Hepatic stellate cell (primary cell): ENCODE measurements at places on chromosomes 2 and 18.

GRCh38 chr2:143803936-143804335, 674.7 kb downstream of the ARHGAP15 start:
- DNase-seq: no peak

- DNase-seq: no peak
Observed at GRCh38 chr2:16320716-16321115, 344.9 kb downstream of the CYRIA start.

GRCh38 chr18:34083910-34084535, 140.7 kb downstream of the NOL4 start:
- DNase-seq: no peak

DNA sequence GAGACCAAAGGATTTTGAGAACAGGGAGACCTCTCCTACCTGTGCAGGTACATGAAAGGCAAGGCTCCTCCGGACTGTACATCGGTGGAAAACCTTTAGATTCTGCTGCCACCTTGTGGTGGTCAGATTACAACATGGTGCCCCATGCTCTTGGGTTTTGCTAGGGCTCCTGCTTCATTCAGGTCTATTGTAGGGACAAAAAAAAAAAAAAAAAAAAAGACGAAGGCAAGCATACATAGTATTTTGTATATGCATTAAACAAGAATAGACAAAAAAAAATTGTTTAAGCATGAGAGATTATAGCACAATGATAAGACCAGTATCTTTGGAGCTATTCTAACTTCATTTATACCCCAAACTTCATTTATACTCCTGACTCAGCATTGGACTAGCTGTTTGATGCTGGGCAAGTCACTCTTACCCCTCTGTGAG, 27.4 kb upstream of the SPR start:
- DNase-seq: peak; percentile 47

DNA sequence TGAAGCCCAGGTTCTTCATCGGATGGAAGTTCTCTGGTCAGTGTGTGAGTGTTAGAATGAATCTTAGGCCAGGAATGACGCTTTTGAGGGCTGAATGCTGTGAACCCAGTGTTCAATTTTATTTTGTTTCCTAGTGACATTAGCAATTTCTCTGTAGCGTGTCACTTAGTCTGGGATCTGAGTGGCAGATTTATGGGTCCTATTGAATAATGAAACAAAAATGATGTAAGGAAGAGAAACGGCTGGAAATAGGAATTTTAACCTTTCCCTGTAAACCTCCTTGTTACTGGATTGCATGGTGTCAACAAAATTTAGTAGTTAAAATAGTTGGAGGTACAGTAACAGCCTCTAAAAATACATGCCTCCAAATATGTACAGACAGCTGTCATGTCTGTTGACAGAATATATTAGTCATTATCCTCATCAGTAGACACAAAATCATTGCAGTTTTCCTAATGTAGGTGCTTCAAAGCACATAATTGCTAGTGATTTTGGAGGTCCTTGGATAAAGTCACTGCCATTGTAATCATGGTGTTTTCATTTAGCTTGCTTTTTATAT, 223.8 kb upstream of the SPRED2 start:
- DNase-seq: no peak

DNA sequence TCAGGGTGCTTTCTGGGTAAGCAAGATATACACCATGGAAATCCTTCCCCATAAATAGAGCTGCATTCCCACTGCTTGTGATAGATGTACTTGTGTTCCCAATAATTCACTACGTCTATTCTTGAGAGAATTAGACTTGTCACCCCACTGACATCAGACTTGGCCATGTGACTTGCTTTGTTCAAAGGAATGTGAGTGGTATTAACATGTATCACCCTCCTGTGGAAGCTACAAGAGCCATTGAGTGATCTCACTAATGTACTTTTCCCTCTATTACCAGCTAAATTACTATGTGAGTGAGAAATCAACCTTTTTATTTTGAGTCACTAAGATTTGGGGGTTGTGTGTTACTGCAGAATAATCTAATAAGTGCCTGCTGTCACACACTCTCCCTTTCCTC, 176.0 kb downstream of the CCDC178 start:
- DNase-seq: no peak

DNA sequence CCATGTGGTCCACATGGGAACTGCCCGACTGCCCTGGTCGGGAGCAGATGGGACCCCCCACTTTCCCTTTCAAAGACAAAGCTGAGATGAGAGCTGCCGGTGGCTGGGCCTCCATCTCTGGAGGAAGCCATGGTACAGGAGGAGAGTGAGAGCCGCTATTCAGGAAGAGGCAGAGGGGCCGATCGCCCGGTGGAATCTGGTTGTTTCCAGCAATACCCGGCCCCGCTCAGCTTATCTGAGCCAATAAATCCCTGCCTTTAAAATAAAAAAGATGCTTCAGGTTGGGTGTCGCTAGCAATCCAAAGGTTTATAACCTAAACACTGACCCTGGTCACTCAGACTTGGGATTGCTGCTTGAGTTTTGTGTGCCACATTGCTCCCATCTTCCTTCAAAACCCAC, 15.2 kb upstream of the B3GNT7 start:
- DNase-seq: no peak

GRCh38 chr18:77700051-77700450, 450.4 kb downstream of the GALR1 start:
- no peak for DNase-seq

DNA sequence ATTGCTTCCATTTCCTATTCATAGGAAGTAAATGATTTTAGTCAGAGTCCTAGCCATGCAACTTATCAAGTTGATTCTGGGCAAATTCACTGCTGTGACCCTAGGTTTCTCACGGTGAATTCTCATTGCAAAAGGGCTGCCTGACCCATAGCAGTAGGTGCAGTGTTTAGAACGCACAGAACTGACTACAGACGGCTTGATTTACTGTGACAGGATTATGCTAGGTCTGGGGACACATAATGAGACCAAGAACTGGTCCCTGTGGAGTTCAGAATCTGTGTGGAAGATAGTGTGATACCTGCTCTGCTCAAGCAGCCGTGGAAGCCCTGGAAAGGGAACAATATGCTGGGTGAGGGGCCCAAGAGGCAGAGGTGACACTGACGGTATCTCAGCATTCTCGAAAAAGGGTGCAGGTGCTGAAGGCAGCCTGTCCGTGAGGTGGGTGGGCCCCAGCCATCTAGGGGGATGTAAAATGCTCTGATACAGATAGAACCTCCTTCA, 46.4 kb downstream of the ABCG8 start:
- DNase-seq: no peak

GRCh38 chr2:144670080-144670479, 150.2 kb upstream of the ZEB2 start:
- no peak for DNase-seq

DNA sequence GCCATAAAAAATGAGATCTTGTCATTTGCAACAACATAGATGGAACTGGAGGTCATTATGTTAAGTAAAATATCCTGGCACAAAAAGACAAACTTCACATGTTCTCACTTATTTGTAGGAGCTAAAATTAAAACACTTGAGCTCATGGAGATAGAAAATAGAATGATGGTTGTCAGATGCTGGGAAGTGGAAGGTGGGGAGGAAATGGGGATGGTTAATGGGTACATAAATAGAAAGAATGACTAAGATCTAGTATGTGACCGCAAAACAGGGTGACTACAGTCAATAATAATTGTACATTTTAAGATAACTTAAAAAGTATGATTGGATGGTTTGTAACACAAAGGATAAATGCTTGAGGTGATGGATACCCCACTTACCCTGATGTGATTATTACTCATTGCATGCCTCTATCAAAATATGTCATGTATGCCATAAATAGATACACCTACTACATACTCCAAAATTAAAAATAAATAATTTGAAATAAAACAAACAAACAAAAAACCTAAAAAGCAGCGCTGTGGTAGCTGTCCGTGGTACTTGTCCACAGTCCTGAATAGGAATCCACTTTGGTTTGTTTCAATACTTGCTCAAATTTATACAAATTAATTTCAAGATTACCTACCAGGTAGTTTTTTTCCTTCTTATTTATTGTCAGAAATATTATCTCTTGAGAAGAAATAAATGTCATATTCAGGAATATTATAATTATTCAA, 224.5 kb downstream of the DLGAP1 start:
- no peak for DNase-seq

DNA sequence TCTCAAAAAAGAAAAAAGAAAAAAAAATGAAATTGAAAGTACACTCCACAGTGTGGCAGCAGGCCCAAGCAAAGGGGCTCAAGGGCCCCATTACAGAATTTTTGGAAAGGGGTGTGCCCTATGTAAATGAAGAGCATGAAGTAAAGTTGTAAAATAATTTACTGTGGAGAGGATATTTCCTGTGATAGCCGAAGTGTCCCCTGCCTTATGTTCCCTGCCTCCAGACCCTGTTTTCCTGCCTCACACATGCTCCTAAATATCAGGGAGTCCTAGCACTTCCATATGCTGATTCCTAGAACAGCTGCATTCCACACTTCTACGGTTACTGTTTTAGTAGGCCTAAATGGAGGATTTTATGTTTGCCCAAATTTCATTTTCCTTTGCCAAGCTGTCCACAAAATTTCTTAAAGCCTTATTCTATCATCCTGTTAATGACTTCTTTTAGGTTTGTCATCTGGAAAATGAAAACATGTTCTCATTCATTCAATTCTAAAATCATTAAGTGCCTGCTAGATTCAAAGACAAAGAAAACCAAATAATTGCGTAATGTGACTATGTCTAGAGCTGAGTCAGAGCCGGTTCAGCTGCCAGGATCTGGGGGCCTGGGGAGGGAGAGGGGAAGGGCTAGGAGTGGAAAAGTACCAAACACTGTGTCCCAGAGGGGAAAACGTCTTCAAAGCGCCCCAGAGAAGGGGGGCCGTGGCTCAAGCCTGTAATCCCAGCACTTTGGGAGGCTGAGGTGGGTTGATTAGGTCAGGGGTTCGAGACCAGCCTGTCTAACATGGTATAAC, 25.9 kb upstream of the IMPA2 start:
- DNase-seq: peak; percentile 44

DNA sequence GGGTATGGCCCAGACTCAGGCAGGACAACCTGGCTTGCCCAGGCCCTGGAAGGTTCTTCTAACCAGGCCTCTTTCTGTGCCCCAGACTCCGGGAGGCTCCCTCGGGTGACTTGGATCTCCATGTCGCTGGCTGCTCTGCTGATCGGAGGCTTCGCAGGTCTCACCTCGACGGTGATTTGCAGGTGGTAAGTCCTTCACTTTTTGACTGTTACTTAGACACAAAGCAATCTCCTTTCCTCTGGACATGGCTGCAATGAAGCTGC, 103.5 kb downstream of the TPO start:
- no peak for DNase-seq

- peak; percentile 72 for DNase-seq
Observed at GRCh38 chr2:238784671-238785527, 63.0 kb upstream of the TWIST2 start.

DNA sequence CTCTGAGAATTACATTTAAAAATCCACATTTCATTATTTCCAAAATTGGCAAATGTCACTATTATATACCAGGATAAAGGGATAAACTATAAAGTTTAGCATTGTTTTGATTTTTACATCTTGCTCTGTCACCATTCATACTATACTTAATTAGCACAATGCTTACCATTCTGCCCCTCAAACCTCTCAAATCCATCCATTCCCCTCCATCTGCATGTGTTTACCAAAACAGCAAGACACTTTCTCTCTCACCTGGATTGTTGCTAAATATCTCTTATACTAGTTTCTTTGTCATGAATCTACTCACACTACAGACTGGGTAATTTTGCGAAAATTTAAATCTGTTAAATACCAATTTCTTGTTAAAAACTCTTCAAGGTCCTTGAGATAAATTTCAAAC, 496.1 kb downstream of the NR4A2 start:
- no peak for DNase-seq

- DNase-seq: no peak
Observed at GRCh38 chr2:190216829-190217228, 102.8 kb downstream of the HIBCH start.

- no peak for DNase-seq
Observed at GRCh38 chr2:45013229-45014015, 4.2 kb upstream of the SIX2 start.

DNA sequence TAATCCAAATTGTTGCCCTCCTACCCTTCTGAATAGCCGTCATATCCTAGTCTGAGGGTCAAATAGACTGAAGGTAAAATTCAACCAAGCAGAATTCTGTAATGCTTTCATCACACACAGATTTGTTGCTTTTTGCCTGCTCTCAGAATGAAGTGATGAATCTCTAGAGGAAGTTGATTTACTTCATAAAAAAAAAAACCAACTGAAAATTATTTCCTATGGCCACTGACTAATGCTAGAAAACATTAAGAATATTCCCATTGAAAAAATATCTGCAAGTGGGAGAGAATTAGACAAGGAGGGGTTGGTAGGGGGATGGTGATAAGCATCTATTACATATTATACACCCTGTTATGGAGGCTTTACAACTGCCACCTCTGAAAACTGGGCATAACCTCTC, 2.3 kb upstream of the IL1RL2 start:
- no peak for DNase-seq

GRCh38 chr2:100730290-100730868, 89.6 kb upstream of the NPAS2 start:
- peak; percentile 43 for DNase-seq

- DNase-seq: no peak
Observed at GRCh38 chr2:238290091-238290509, 1.7 kb upstream of the PER2 start.

DNA sequence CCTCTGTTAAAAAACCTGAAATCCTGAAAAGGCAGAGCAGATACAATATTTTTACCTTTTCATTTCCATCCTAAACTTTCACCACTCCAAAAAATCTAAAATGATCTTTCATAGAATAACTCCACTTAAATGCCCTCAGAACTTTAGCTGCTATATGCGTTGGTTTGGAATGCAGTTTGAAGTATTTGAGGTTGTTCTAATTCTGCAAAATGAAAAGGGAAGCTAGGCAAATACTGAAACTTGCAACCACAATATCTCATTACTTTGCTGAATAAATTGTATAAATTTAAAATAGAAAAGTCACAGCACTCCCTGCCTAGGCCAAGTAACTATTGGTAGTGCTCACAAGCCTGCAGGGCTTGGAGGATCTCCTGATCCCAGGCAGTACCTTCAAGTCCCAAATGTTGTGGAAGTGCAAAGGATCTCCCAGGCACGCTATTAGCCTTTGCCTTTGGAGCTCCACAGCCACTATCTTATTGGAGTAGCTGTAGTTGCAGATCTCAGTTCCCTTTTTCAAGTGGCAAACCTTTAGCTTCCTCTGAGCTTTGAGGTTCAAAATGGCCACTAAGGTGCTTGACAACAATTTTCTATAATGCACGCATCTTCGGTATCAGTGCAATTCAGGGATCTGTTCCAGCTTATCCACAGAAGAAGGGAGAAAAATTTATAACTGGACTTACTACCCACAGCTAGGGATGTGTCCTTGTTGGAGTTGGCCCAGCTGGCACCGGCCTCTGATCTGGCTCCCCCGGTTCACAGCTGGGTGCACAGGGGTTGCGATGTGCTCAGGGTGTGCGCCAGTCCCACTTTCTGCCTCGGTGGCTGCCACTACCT, 43.4 kb upstream of the ANKRD62 start:
- no peak for DNase-seq

- no peak for DNase-seq
Observed at GRCh38 chr18:21739604-21740537, 721 bp upstream of the MIB1 start.

GRCh38 chr2:84865181-84865783, 15.6 kb downstream of the TRABD2A start:
- no peak for DNase-seq

GRCh38 chr2:140234116-140234515, 1453.9 kb upstream of the NXPH2 start:
- no peak for DNase-seq

- no peak for DNase-seq
Observed at GRCh38 chr2:240791221-240791800, 28.7 kb downstream of the KIF1A start.

GRCh38 chr2:127176371-127177311, 43.5 kb downstream of the CYP27C1 start:
- peak; percentile 63 for DNase-seq
